Activated CD4-positive, alpha-beta T cell treated with anti-CD3 and anti-CD28 coated beads, Interleukin-10, Interleukin-2, amounts not matched to agents 100 ng/mL and 50 ng/mL, durations not matched to agents 16 hours and 8 hours (primary cell): ENCODE measurements at places on chromosomes 16 and 17.

DNA sequence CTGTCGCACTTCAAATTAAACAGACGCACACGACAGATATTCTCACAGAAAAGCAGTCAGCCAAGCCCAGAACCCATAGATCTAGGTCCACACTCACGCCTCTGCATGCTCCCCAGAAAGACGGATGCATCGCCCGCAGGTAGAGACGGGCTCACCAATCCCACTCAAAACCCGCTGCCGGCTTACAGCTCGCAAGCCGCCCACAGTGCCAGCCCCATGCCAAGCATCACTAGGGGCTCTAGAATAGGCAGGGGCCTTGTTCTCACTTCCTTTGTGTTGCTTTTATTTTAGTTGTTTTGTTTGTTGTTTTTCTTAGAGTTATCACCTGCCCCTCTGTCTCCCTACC lies 336 bp upstream of the BMERB1 start:
- DNase-seq: no peak

DNA sequence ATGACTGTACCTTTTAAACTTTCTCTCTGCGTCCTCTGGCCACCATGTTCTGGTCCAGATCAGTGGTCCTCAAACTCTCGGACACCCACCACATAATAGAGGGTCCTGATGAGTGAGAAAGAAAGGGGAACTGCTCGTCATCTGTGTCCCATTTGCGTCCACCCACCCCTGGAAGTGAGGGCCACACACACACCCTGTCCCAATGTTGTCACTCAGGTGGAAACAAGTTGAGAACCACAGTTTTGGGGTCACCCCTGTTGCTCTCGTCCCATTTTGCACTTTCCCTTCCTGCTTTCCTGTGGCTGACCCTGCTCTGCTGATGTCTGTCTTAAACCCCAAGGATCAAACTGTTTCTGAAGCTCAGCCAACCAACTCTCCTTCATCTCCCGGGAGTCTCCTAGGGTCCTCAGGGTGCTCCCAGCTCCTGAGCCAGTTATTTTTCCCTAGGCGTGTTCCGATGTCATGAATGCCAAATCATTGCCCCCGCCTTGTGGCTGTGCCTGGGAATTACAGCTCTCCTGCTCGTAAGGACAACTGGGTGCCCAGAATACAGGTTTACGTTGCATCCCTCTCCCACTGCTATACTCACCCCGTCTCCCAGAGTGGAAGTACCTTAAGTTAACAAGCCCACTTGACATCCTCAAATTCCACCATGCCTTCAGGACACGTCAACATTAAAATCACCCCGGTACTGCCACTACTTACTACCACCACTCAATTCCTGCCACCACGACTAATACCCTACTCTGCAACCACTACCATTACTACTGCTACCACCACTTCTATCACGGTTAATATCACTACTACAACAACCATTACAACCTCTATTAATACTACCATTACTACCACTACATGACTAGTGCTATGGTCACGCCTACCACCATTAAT lies 26.0 kb upstream of the HNF1B start:
- DNase-seq: peak; percentile 44

- peak; percentile 6 for DNase-seq
Observed at GRCh38 chr16:52976539-52977167, 76.0 kb downstream of the CHD9NB start.

DNA sequence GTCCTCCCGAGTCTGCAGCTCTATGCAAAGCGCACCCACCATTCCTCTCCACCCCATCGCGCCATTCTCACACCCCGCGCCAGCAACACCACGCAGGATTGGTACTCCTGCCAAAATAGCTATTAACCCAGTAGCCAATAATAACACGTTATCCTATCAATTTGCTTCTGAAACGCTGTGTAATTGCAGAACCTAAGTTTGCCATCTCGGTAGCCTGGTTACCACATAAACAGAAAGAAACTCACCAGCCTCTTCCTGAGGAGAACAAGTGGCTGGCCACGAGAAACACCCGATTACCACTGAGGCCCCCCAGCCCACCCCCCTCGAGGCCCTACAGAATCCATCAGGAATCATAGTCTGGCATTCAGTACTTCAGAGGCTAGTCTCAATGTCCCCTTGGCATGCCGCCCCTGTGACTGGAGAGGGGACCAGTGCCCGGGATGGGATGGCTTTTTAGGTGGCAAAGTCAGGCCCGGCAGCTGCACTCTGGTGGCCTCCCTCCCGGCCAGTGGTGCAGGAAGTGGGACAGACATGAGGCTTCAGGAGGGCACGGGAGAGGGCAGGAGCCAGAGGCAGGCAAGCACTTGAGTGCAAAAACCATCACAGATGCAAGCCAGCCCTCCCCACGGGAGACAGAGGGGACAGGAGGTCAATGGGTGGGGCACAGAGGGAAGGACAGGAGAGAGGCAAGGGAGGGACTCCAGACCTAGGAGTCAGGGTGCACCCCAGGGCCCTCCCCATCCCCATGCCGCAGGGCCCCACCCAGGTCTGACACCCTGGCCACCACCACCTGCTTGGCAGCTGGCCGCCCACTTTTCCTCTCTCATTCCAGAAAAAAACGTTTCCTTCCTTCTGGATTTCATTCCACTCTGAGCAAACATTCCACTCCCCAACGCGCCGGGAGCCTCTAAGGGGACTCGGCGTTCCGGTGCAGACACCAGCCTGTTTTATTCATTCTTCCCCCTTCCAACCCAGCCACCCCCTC lies 192.5 kb downstream of the ZNF423 start:
- DNase-seq: no peak

- DNase-seq: no peak
Observed at GRCh38 chr16:48537909-48538745, 71.9 kb downstream of the N4BP1 start.

GRCh38 chr17:72682605-72683004 lies 409.9 kb downstream of the SLC39A11 start:
- no peak for DNase-seq

GRCh38 chr17:68368387-68368786 lies 77.1 kb downstream of the ARSG start:
- no peak for DNase-seq

DNA sequence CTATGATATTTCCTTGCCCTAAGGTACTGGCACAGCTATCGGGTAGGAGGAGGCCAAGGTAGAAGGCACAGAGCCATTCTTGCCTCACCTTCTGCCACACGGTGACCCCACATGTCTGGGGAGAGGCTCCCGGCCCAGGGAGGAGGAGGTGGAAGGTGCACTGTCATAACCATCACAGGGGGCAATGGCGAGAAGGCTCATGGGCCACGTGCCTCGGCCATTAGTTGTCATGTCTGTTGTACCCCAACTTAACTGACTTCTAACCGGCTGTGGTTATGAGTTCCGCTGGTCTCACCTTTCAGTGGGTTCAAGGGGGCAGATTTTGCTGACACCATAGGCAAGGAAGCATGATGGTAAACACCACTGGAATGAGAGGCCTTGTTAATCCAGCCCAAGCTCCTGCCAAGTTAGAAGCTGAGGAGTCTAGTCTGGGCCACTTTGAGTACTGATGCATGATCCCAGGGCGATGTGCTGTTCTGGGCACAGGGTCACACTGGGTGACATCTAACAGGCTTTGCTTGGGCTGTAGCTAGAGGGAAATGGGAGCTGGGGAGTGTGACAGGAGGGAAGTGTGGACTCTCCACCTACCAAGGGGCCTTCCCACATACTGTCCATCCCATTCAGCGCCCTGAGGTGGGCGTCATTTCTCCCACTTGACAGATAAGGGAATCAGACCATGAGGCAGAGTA lies 39.6 kb downstream of the HLF start:
- DNase-seq: no peak

DNA sequence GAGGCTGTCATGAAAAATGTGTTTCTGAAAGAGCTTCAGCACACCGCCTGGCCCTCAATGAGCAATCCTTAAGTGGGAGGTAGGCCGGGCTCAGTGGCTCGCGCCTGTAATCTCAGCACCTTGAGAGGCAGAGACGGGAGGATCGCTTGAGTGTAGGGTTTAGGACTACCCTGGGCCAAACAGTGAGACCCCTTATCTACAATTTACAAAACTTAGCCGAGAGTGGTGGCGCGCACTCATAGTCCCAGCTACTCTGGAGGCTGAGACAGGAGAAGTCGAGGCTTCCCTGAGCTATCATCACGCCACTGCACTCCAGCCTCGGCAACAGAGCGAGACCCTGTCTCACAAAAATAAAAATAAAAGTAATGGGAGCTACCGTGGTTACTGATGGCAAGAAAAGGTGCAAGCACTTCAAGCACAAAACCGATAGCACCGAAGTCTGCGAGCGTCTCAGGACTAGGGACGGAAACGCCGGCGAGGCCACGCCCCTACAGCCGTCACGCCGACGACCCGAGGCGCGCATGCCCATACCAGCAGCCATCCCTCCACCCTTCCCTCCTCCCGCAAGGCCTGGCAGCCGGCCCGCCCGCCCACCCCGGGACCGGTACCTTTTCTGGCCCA lies 607 bp downstream of the THUMPD1 start:
- peak; percentile 92 for DNase-seq

DNA sequence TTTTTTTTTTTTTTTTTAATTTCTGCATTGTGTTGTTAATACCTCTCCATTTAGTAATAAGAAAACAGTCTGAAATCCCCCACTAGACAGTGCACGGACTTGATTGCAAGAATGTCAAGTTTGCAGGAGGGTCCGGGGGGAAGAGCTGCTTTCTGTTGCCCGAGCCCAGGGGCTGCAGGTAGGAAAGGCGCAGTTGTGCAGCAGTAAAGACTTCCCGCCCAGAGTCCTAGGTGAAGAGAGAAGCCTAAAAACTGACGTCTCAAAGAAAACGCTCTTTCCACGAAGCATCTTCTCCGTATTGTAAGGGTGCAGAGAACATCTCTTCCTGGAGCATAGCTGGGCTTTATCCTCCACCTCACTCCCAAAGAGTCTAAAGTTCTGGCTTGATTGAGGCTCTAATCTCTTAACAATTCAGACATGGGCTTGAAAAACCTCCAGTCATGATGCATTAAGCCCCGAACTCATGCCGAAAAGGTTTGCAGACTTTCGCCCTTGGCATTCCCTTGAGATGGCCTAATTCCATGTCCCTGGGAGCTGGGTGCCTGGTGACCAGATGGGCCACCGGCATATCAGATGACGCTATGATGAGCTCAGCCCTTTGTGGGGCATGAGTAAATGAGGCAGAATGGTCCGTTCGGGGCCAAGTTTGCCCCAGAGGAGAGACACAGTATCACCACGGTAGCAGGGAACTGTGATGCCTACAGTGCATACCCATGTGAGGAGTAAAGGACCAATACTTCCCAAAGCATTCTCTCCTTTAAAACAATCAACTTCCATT lies 436.2 kb upstream of the ZFHX3 start:
- DNase-seq: no peak

GRCh38 chr17:22203208-22203715 lies 510.9 kb downstream of the KCNJ18 start:
- no peak for DNase-seq

DNA sequence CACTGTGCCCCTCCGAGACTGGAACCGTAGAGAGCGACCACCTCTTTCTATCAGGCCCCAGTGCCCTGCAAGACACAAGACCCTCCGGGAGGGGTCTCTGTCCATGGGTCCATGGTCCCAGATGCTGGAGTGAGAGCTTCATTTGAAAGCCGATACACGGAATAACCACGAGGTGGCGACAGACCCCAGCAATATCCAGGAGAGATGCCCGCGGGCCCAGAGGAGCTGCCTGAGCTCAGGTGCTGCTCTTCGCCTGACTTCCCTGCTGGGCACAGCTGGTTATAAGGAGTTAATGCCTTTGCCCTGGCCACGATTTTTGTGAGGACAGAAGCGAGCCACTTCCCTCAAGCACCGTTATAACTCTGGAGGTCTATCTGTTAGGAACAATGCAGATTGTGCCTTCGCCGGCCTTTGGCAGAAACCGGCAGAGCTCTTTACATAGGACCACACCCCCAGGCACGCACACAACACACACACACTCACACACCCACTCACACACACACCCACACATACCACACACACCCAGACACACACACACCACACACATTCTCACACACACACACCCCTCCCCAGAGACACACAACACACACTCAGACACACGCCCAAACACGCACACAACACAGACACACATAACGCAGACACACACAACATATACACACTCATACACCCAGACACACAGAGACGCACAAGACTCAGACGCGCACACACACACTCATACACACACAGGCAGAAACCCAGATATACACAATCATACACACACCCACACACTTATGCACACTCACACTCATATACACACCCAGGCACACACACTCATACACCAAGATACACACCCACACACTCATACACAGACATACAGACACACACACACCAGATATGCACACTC lies 436.4 kb downstream of the SOX9 start:
- peak; percentile 72 for DNase-seq

- DNase-seq: no peak
Observed at GRCh38 chr17:39667262-39667944, 850 bp upstream of the PNMT start.

DNA sequence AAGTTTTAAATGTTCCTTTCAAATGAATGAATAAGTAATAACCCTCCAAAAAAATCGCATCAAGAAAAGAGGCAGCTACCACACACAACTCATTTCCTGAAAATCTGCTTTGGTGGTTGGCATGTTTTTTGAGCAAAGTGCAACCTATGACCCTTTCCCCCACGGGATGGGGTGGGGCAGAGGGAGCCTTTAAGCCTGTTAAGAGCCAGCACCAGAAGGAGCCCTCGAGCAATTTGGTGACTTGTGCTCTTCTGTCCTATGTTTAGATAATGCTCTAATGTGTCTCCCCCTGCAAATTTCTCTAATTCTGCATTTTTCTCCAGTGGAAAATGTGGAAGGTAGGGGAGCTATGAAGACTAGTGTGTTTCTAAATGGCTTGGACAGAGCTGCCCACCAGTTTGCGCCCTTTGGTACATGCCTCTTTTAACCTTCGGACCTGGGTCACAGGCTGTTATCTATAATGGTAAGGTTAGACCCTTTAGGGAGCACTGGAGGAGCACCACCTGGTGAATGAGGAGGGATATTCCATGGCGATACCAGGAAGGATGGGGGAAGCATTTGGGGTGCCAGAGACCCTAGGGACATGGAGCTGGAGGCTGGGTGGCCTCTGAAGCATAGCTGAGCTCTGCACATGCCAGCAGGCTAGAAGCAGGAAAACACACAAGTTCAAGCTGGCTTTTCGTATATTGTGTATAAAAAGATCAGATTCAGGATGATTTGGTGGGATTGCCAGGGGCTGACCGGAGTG lies 1.6 kb downstream of the PYCARD start:
- DNase-seq: peak; percentile 63

DNA sequence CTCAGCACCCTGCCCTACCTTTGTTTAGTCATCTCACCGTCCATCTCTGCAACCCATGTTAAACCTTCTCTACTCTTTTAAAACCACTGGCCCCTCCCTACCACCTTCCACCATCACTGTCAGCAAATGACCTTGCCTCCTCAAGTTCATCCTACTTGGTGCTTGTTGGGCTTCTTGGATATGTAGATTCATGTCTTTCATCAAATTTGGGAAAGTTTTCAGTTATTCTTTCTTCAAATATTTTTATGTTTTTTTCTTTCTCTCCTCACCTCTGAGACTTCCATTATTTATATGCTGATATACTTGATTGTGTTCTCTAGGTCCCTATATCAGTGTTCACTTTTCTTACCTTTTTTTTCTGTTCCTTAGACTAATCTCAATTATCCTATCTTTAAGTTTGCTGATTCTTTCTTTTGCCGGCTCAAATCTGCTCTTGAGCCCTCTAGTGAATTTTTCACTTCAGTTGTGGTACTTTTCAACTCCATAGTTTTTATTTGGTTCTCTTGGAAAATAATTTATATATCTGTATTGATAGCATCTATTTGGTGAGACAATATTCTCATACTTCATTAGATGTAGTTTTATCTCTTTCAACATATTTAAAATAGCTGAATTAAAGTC lies 28.7 kb upstream of the ALDH3A2 start:
- no peak for DNase-seq
